ENCODE measurements at places on chromosomes 16 and 17.

GRCh38 chr17:6502142-6502541, 54.2 kb downstream of the PITPNM3 start:
- no peak for DNase-seq

DNA sequence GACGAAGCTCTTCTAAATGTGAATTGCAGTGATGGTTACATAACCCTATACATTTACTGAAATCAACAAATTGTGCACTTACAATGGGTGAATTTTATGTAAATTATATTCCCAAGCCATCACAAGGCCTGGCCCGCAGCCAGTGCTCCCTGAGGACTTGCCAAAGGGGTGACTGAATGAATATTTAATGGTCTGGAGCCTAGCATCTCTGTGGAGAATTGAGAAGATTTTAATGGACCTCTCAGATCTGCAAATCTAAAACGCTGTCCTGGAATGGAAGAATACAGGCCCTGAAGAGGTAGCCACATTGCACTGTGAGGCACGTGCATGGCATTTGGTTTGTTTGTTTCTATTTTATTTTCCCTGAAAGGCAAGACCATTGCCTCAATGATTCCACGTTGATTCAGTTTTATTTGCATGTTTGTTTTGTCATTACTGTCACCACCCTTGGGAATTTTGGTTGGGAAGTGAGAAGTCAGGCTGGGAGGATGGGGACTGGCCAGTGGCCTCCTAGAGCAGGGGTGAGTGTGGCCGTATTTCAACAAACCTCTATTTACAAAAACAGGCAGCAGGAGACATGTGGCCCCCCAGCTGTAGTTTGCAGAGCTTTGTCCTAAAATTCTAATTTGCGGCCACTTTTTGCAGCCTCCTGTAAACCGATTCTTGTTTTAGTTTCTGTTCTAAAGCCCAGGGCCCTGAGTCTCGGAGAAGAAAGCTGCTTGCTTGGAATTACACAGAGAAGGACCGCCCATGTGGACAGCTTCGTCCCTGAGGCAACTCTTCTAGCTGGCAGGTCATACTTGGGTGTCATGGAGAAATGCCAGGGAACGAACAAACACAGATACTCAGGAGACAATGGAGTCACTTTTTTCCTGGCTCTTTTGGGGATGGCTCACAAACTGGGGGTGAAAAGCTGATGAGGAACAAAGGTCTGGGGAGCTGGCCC, 40.5 kb upstream of the GCSH start:
- DNase-seq = peak; percentile 88

- no peak for DNase-seq
Measured at GRCh38 chr16:76484020-76484419, 206.8 kb downstream of the CNTNAP4 start.

GRCh38 chr17:58120195-58120822, 27.9 kb upstream of the OR4D1 start:
- DNase-seq = no peak

GRCh38 chr17:65366102-65366844, 195.2 kb downstream of the AXIN2 start:
- no peak for DNase-seq

DNA sequence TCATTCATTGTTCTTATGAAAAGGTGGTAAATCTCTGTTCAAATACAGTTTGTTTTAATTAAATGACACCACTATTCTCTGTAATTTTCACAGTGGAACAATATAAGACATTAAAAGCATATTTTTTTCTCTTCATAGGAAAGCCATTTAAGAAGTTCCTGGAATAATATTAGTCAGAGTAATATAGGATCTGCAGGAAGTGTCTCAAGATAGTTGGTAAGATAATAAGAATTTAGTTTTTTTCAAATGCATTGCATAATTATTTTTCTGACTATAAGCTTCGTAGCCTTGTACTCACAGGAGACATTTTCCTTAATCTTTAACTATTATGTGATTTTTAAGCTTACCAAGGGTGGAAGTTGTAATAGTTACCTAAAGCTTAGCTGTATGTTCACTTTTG, 16.9 kb downstream of the STXBP4 start:
- no peak for DNase-seq

DNA sequence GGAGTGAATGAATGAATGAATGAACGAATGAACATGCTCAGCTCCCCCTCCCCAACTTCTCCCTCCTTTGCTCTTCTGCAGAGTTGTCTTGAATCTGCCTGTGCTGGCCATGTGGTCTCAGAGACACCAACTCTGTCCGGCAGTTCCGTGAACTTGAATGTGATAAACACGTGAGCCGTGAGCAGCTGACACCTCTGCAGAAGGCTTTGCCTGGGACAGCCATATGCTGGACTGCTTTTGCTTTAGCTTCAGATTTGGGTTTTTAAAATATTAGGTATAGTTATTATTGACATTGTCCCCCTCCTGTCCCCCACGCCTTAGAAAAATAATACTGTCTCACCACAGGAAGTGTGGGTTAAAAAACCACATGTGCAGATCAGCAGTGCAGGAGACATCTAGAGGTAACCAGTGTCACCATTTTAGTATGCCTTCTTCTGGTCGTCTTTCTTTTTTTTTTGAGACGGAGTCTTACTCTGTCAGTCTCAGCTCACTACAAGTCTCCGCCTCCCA, 83.8 kb downstream of the ABCC1 start:
- DNase-seq = no peak

GRCh38 chr16:54870151-54870550, 60.5 kb upstream of the IRX5 start:
- DNase-seq = no peak

GRCh38 chr16:27223226-27223610, 19.9 kb downstream of the KDM8 start:
- DNase-seq = no peak

DNA sequence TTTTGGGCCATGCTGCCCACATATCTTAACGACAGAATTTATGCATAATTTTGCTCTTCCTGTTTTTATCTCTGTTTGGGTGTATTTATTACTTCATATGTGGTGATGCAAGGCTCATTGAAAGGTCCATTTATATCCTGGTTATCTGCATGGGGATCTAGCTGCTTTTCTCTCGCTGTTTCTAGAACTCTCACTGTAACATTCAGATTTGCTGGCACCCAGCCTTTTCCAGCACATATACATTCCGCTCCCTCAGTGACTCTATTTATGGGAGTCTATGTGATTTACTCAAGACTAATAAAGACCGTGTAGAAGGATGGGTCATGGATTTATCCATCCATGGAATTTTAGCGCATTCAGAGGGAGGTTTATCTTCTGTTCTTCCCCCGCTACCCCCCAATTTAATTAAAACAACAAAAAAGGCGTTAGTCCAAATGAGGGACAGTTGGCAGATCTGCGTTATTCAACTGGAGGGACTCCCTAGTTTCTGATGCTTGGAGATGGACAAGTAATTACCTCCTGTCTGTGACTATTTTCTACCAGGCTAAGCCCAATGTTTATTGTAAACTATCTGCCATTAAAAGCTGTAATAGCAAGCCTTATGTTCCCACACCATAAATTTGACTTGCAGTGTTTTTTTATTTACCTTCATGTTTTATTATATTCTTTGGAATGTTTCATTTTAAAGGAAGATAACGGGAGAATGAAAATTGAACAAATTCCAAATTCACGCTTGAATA, 19.8 kb upstream of the MARCHF10 start:
- no peak for DNase-seq

GRCh38 chr17:71114911-71115668, 945.8 kb downstream of the KCNJ2 start:
- no peak for DNase-seq

- DNase-seq = no peak
Measured at GRCh38 chr16:14310519-14310991, 239.4 kb downstream of the MRTFB start.

GRCh38 chr17:72642720-72643119, 449.8 kb downstream of the SLC39A11 start:
- DNase-seq = no peak

GRCh38 chr17:58006560-58006923, 504 bp downstream of the SRSF1 start:
- DNase-seq = peak; percentile 65

- no peak for DNase-seq
Measured at GRCh38 chr16:57384248-57385070, 12.2 kb downstream of the CX3CL1 start.

GRCh38 chr16:88339930-88340754, 42.6 kb upstream of the ZNF469 start:
- no peak for DNase-seq

DNA sequence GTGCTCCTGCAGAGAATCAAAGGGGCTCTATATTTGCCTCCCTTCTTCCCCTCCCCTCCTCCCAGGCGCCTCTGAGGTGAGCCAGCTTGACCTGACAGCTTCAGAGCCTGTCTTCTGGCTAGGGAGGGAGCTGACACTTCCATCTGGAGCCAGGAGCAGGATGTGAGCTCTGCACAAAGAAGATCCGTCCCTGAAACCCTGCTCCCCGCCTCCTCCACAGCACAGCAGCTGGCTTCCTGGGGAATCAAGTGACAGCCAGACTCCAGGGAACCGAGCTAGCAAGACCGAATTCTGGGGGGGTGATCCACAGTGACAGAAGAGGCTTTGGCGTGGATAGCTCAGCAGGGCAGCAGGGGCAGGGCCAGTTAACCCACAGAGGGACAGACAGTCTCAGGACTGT, 37.2 kb downstream of the CCDC182 start:
- DNase-seq = peak; percentile 62

DNA sequence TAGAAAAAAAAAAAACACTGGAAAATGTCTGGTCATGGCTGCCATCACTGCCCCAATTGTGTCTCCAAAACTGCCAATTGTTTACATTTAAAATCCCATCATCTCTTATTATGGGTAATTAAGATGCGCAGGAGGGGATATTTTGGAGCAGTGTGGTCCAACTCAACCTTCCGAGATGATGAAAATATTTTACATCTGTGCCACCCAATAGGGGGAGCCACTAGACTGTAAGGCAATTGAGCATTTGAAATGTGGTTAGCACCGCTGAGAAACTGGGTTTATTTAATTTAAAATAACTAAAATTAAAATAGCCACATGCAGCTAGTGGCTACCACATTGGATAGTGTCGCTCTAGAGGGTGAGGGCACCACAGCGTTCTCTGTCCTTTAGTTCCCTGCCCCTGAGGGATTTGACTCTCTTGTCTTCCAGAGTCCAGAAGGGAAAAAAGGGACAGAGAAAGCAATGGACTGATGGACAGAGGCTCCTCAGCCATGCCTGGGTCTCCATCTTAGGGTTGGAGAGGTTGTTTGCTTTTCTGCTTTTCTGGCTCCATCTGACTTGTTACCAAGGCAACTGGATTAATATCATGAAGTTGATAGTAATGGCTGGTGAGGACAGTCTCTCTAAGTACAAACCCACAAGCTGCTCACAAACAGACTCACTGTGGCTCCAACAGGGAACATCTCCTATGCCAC, 3.5 kb downstream of the MPO start:
- DNase-seq = peak; percentile 26

DNA sequence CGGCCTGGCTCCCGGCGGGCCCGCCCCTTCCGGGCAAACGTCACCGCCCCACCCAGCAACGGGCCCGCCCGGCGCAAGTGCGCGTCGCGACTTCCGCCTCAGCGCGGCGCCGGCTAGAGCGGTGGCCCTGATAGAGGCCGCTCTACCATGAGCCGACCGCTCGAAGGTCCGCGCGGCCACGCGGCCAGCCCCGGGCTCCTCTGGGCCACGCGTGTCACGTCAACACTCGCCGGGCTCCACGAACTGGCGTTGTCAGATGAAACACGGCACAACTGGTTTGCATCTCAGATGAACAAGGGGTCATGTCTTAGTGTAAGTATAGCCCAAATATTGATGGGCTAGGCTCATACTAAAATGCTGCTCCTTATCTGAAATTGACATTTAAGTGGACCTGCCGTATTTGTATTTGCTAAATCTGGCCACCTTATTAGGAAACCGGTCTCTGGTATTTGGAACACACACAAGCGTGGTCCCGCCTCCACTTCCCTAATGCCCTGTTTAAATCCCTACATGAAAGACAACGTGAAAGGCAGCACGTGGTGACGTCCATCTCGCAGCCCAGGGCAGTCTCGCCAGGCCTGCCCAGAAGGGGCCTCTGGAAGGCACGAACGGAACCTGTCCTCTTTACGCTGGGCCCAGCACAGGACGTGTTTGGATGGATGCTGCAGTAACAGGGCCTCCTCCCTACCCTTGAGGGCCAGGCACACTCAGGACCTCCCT, at the start of gene ZNF598:
Gene ZNF598, minus strand, starts transcription at position 31 of the 720 bp plus-strand sequence.
- DNase-seq = peak; percentile 87

DNA sequence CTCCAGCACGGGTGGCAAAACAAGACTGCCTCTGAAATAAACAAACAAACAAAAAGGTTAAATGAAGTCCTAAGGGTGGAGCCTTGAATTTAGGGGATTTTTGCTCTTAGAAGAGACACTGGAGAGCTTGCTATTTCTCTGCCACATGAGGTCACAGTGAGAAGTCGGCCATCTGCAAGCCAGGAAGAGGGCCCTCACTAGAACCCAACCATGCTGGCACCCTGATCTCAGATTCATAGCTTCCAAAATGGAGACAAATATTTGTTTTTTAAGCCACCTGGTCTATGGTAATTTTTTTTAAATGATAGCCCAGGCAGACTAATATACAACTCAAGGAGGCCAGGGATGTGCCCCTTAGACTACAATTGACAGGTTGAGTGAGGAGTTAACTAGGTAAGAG, 255.5 kb downstream of the XYLT1 start:
- DNase-seq = no peak

- no peak for DNase-seq
Measured at GRCh38 chr16:1915732-1916639, 2.2 kb downstream of the HS3ST6 start.

GRCh38 chr17:36507266-36507665, 20.8 kb downstream of the ZNHIT3 start:
- no peak for DNase-seq

DNA sequence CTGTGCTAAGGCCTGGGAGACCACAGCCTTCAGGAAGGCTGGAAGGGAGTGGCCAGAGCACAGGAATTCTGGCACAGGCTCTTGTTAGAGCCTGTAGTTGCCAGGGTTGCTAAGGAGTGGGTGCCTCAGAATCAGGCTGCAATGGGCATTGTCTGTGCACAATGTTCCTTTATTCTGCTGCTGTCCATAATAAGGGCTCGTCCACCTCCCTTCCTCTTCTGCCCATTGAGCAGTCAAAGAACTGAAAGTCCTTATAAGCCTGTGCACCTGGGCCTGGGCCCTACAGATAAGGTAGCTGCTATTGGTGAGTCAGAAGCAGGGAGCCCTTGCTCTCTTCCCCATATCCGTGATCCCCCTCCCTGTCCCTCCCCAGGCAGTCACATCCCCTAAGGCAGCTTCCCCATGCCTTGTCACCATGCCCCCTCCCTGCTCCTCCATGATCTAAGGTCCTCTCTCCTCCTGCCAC, 5.4 kb upstream of the CNGB1 start:
- DNase-seq = peak; percentile 96

DNA sequence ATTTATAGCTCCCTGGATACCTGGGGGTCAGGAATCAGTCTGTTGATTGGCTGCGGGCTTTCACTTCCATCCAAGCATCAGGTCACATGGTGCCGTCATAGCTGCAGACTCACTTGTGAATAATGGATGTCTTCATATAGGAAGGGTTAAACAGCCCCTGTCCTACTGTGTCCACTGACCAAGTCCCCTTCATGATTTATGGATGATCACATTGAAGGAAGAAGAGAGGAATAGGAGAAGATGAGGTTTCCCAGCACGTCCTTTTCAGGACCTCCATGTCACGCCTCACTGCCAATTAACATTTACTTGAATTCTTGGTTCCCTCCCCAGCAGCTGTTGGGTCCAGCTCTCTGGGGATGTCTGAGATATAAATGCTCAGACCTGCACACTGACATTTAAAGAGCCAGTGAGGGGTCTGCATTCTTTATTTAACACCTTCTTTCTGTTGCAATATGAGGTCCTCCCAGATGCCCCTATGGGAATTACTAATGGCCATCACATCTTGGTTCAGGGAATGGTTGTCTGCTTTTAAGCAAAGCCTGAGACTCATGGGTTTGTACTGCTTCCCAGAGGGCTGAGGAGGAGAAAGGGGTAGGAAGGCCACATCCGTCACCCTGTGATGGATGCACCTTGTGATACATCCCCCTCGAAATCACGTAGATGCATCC, 230.6 kb upstream of the HSBP1 start:
- DNase-seq = no peak

All from pons (tissue), 1 donor.